CD4-positive, alpha-beta T cell treated with Interferon gamma for 1 hour (primary cell): ENCODE measurements at places on chromosomes 1 and 21.
A peak's percentile ranks its signal among the peaks of the same experiment; 100 is the strongest.

- no peak for DNase-seq
These were observed 860.4 kb downstream of the USP25 start for GRCh38 chr21:16590186-16590585.

DNA sequence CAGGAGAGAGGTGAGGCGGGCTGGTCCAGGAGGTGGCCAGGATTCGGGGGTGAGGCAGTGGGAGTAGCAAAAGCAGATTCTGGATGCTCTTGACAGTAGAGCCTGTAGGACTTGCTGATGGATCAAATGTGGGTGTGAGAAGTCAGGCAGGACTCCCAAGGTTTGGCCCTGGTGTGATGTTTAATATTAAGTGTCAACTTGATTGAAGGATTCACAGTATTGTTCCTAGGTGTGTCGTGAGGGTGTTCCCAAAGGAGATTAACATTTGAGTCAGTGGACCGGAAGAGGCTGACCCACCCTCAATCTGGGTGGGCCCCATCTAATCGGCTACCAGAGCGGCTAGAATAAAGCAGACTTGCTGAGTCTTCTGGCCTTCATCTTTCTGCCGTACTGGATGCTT, 6.8 kb upstream of the RAB4A start:
- DNase-seq = no peak

DNA sequence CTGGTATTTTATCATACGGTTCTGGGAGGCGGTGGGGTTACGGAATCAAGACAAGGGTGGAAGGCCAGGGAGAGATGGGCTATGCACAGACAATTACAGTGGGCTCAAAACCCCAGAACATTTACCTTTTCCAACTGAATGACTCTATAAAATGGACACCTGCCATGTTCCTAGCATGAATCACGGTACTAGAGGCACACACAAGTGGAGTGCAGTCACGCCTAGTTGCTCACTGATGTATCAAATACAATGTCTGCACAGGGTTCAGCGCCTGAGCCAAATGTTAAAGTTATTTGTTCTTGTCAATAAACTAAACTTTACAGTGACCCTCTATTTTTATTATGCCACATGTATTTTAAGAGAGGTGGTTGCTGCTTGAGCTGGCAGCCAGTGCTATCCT, 121.4 kb downstream of the ATG4C start:
- no peak for DNase-seq

- no peak for DNase-seq
These were observed 68.7 kb downstream of the HIVEP3 start for GRCh38 chr1:41850029-41850428.

GRCh38 chr1:230065571-230065970, 1.5 kb upstream of the GALNT2 start:
- DNase-seq = no peak

- DNase-seq = no peak
These were observed 28.9 kb downstream of the OBSCN start for GRCh38 chr1:228236744-228237143.

DNA sequence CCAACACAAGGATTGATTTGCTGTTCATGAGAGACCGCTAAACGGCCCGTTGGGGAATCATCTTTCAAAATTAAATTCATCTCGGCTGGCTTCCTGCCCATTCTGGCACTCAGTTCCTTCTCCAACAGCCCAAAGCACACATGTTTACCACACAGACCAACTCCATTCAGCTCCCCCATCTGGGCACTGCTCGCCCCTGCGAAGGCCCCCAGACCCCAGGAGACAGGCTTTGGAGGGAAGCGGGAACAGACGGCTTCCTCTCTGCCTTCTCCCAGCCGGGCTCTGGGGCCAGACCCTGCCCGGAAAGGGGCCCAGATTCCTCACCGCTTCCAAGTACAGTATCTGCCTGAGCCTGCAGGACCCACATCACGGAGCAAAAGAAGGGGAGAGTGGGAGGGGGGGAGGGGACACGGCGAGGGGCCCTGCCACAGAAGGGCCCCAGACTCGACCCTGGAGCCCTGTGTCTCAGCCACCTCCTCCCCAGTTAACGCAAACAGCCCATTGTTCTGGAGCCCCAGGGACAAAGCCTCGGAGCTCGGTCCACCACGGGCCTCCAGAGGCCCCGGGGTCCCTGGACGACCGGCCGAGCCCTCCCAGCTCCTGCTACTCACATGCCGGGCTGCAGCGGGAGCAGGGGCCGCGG, 660 bp downstream of the MEGF6 start:
- no peak for DNase-seq

GRCh38 chr1:63917571-63918417, 144.0 kb downstream of the ROR1 start:
- DNase-seq = no peak

GRCh38 chr1:11806307-11806936, 431 bp downstream of the CLCN6 start:
- DNase-seq = peak; percentile 25

GRCh38 chr1:11730429-11730891, 5.5 kb upstream of the AGTRAP start:
- DNase-seq = peak; percentile 43

DNA sequence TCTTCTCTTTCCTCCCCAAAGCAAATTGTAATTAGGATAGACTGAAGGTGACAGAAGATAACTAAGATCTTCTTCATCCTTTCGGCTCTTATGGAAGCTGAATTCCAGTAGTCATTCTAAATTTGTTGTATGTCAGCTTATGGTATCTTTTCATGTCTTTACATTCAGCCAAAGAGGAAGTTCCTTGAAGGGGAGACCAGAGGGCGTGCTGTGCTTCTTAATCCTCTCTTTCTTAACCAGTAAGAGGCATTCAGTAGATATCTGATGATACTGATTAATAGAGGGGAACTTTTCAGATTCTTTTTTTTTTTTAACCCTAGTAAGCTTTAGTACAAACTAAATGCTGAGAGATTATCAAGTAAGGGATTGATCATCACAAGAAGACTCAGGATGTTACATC, 102.3 kb downstream of the OSBPL9 start:
- DNase-seq = no peak

DNA sequence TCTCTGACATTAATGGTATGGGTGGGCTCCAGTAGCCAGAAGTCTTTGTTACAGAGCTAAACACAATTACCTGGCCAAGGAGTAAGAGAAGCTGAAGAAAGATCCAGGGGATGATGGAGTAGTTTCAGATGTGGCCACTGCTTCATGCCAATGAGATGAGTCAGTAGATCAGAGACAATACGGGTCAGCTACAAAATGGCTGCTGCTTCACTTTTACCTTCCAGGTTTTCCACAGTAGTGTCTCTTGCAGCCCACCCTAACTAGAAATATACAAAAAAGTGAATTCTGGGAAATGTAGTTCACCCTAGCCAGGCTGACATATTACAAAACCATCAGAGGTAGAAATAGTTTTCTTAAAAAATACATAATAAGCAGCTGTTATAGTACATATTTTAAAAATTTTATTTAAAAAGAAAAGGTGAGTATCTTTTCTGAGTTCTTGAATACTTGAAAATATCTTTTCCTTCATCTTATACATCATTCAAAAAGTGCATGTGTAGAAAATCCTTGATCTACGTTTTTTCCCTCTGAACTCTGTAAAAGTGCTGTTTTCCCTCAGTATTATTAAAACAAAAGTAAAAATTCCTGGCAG, 36.1 kb downstream of the LRIF1 start:
- no peak for DNase-seq

DNA sequence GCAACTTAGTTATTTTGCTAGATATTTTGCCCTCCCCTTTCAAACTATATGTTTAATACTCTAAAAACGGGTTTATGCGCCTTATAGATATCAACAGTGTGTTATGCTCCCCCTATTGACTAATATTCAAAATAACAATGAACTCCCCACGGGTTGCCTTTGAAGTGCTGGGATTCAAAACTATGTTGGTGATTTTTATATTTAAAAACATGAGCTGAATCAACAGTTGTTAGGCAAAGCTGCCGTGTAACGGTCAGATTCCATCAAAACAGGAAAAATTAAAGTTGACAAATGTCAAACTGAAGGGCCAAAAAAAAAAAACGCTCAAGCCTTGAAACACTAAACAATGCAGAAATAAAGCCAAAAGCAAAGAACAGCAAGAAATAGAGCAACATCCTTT, 2.5 kb downstream of the TGFBR3 start:
- no peak for DNase-seq

- DNase-seq = no peak
These were observed 506.5 kb downstream of the SMYD3 start for GRCh38 chr1:246000638-246001015.

- DNase-seq = no peak
These were observed 44.5 kb downstream of the CD55 start for GRCh38 chr1:207366022-207366421.

- DNase-seq = no peak
These were observed 19.2 kb upstream of the IFI44L start for GRCh38 chr1:78601068-78601467.

DNA sequence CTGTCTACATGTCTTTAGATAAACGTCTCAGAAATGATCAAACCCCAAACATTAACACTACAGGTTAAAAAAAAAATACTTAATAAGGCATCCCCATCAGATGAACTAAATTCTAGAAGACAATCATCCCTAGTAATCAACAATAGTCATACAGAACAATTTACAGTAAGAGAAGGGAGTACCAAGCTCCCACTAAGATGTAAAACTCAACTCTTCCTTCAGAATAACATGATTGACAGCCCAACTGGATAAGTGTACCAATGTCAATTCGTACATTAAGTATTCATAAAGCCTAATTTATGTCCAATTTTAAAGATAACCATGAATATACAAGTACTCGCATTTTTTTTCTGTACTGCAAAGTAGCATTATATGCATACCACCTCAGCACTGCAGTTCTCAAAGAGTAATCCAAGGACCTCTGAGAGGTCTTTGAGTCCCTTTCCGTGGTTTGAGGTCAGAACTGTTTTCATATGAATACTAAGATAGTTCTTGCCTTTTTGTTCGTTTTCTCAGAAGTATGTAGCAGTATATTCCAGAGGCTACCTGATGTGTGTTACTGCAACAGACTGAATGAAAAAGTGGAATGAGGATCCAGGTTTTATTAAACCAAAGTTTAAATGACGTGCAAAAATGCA, 6.6 kb downstream of the SCAF4 start:
- DNase-seq = no peak

DNA sequence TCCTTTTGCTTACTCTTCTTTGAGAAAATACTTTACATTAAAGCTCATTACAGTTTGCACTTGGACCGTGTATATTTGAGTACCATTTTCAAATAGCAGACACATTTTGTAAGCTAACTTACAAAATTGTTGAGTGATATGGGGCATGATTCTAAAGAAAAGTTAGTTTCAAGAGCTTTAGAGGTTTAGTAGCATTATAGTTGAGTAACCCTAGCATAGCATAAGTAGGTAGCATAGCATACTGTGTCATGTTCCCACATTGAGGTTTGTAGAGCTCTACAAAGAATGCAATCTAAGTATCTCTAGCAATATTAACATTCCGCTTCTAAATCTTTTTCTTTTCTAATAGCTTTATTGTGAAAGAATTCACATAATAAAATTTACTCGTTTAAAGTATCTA, 92.0 kb downstream of the ITSN1 start:
- no peak for DNase-seq

DNA sequence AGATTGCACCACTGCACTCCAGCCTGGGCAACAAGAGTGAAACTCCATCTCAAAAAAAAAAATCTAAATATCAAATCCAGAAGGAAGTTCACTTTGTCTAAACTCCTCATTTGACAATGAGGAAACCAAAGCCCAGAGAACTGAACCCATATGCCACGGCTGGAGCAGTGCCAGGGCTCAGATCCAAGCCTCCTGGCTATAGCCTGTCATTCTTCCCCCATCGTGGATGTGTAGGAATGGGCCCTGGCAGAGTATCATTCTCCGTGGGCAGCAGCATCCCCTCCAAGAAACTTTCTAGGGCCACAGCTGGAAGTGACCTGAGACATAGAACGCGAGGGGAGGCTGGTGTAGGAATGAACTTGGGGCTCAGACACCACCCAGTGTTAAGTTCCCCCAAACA, 47.2 kb downstream of the CAPN9 start:
- DNase-seq = no peak

DNA sequence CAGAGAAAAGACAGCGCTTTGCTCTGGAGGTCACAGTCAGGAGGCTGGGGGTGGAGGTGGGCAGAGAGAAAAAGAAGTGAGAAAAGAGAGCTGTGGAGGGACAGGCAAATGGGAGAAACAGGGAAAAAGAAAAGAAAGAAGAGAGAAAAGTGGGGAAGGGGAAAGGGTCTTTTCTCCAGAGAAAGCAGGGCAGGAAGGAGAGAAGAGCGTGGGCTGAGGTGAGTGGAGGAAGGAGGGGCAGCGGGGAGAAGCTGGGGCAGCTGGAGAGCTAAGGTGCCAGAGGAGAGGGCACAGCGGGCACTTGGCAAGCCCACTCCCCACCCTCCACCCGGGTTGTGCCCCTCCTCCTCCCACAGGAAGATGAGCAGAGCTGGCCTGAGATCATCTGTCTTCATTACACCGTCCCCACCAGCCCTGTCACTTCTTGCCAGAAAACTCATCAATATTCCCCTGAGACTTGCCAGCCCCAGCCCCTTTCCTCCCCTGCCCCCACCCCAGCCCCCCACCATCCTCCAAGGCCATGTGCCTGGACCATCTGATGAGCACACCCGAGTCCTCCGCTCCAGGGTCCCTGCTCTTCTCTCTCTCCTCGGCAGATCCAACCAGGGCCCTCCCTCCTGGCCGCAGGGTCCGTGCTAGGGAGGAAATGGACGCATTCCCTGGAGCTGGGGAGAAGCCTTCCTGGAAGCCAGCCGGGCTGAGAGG, 17.0 kb upstream of the BLACAT1 start:
- no peak for DNase-seq

DNA sequence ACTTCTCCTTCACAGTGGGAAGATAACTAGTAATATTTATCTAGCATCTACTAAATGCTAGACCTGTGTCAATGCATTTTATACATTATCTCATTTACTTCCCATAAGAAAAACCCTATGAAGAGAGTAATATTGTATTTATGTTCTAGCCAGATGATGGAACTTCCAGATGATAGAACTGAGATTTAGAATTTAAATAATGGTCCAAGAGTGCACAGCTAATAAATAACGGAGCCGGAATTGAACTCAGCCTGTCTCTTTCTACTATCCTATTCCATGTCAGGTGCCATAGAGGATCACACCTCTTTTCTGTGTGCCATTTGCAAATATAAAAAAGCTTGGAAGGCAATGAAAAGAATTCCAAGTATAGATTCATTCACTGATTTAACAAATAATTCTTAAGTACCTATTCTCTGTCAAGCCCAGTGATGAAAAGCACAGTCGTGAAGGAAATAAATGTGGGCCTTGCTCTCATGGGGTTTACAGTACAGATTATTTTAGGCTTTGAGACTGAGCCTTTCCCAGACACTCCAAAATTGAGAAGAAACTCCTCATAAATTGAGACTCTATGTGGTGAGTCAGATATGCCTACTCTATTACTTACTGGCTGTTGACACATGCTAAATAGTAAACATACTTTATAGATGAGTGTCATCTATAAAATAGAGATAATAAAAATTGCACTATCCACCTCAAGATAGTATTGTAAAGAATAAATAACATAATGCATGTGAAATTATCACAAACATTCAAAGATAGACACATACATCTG, 378.0 kb upstream of the PRMT6 start:
- no peak for DNase-seq

DNA sequence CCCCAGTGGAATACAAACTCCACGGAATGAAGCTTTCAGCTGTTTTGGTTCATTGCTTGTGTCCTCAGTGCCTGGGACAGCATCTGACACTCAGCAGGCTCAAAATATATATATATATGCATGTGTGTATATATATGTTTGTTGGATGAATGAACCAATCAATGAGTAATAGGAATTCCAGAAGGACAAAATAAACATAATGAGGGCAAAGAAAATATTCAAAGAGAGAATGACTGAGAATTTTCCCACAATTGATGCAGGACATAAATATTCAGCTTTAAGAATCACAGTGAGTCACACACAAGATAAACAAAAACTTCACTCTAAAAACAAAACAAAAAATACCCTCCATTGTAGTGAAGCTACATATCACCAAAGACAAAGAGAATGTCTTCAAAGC, 64.0 kb downstream of the CHD5 start:
- DNase-seq = no peak
